BJ (cell line): ENCODE measurements at places on chromosomes 3 and 15.

- DNase-seq: no peak
These were observed 56.0 kb upstream of the LCTL start for GRCh38 chr15:66621491-66622467.

- no peak for DNase-seq
These were observed 444.9 kb upstream of the TBL1XR1 start for GRCh38 chr3:177642042-177642803.

DNA sequence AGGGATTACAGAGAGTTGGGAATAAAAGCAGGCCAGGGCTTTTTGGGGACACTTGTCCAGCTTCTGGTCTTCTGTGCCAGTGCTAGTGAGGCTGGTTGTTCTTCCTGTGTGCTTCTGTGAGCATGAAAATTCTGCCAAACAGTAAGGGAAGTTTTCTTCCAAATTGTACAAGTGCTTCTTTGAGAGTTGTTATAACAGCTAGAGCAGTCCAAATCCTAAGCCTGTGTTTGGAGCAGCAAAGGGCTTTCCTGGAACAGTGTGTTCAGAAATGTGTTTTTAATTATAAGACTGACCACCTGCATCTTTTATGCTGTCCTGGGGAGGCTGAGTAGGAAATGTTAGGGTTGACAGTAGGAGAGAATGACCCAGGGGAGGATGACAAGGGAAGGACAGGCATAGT, 223.0 kb upstream of the P2RY1 start:
- no peak for DNase-seq

GRCh38 chr15:101091080-101092017, 160.5 kb downstream of the CHSY1 start:
- DNase-seq: peak; percentile 71

GRCh38 chr15:67834581-67835296, 5.1 kb downstream of the RNU6-1 start:
- DNase-seq: no peak

DNA sequence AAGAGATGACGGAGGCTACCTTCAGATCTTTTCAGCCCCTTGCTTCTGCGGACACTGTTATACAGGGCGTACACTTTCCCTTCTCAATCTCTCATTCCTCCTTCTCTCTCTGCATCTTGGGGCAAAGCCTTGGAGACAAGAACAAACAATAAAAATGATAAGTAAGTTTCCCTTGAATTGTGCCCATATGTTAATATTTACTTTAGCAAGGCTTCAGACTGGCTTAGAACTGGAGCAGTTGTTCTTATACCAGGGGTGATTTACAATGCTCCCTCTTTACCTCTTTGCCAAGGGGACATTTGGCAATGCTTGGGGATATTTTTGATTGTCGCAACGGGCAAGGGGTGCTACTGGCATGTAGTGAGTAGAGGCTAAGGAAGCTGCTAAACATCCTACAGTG, 29.4 kb downstream of the TIMMDC1 start:
- no peak for DNase-seq

DNA sequence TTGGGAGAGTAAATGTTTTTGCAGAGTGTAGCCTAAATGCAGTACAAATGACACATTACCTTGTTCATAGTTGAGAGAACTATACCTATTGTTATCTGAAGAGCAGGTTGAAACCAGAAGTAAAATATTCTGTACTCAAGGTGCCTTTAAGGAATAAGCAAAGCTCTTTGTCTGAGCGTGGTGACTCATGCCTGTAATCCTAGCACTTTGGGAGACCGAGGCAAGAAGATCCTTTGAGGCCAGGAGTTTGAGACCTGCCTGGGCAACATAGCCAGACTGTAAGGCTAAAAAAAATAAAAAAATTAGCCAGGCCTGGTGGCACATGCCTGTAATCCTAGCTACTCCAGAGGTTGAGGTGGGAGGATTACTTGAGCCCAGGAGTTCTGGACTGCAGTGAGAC, 2.2 kb upstream of the RNF13 start:
- no peak for DNase-seq

GRCh38 chr15:82699726-82700125, 9.9 kb downstream of the AP3B2 start:
- DNase-seq: no peak

DNA sequence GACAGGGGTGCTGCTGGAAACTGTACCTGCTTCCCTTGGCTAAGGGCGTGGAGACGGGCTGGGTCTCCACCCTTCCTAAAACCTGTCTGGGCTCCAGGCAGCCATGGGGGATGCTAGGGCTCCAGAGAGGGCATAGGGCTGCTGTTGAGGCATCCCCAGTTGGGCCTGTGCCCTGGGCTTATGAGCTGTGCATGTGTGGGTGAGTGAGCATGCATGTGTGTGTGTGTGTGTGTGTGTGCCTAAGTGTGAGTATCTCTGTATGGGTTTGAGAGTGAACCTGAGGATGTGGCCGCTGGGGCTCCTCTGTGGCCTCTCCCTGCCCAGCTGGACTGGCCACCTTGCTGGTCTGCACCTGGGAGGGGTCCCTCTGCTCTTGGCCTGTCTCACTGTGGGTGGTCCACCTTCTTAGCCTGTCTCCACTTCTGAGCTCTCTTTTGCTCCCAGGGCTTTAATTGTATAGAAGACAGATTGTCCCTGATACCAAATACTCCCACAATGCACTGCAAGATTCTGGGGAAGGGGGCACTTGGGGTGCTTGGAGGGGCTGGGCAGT, 11.9 kb upstream of the TMEM115 start:
- no peak for DNase-seq

DNA sequence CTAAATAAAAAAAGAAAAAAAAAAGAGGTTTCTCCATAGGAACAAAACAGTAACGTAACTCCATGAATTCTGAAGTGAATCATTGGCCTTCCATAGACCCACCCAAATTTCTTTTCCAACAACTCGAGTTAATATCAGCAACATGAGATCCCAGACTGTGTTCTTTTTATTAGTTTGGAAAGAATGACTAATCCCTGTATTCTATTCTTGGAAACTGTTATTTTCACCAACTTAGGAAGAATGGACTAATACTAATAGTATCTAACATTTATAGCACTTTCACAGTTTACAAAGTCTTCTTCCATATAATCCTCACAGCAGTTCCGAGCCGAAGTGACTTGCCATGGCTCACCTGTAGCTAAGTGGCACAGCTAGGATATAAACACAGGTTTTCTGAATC, 72.7 kb upstream of the SLC4A7 start:
- peak; percentile 94 for DNase-seq

- no peak for DNase-seq
These were observed 55.6 kb downstream of the RASA2 start for GRCh38 chr3:141542202-141542969.

DNA sequence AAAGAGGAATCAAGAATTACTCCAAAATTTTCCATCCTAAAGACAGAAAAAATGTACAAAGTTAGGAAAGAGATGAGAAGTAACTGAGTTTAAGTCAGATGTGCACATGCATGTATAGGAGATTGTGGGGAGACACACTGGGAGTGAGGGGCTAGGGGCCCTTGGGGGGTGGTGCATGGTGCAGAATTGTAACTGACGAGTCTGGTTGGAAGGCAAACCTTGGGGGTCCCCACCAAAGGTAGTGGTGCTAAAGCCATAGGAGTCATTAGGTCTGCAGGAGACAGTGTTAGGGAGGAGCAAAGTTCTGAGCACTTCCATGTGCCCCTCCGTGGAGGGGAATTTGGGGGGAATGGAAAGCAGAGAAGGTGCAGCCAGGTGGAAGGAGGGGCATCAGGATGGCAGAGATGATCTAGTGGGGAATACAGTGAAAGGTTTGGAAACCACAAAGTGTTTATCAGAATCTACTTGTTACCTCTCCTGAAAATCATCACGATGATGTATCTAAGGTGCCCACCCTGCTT, 37.5 kb upstream of the EPHB1 start:
- no peak for DNase-seq

GRCh38 chr3:34056951-34057390, 258.5 kb downstream of the PDCD6IP start:
- no peak for DNase-seq

DNA sequence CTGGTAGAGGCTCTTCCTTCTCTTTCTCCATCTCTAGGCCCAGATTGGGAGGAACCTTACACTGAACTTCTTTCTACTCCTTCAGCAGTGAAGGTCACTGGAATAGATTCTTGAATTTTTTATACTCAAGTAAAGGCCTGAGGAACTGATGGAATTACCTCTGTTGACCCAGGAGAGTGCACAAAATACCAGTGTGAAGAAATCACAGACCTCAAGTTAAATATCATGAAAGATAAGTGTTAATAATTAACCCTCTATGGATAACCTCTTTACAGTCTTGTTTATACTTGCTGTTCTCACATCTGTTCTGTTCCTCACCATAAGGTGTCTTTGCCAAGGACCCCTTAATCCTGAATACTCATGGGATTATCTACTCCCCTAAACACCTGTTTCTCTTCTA, 244.4 kb upstream of the STAC start:
- DNase-seq: no peak

DNA sequence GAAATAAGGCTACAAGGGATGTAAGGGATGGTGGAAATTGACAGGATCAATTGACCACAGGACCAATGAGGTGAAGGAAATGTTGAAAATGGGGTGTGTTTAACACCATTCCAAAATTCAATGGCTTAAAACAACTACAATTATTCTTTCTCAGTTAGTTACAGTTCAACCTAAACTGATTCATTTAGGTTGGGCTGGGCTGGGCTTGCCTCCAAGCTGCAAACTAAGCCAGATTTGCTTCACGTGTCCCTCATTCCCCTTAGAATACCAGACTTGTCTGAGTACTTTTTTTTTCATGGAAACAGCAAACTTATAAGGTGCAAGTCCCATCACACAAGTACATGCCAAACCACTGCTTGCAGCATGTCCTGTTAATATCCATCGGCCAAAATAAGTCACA, 280.1 kb downstream of the NEK10 start:
- no peak for DNase-seq

DNA sequence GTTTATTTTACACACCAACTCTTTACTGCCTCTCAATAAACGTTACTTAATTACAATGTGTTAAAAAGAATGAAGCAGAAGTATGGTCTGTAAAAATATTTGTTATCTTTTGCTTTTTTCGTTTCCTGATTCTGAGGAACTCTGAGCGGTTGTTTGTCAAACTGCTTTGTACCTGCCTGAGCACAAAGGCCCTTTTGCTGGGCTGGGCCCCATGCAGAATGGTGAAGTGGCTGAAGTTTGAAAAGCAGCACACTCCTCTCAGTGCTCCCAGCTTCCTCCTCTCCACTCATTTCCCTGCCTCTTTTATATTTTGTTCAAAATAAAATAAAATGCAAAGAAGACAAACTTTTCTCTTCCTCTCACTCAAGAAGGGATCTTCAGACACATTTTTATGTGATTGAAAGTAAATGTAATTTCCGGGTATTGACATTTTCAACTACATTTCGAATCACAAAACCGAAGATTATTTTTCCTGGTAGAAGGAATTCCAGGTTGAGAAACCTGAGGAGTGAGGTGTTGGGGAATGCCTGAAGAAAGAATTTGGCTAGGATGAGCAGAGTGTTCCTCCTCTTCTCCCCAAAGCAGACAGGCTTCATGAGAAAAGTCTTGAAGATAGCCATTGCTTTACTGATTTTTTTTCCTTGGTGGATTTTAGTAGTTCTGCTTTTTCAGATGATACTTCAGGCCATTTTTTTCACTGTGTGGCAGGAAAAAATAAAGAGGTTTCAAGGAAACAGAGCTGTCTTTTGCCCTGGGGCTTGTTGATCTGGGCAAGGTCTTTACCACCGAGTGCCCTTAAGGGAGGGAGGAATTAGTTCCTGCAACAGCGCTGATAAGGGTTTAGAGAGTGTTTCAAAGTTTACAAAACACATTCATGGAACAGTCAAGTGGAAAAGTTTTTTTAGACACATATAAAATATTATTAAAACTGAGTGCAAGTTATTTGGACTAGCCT, 229.8 kb downstream of the NFKBIZ start:
- no peak for DNase-seq

DNA sequence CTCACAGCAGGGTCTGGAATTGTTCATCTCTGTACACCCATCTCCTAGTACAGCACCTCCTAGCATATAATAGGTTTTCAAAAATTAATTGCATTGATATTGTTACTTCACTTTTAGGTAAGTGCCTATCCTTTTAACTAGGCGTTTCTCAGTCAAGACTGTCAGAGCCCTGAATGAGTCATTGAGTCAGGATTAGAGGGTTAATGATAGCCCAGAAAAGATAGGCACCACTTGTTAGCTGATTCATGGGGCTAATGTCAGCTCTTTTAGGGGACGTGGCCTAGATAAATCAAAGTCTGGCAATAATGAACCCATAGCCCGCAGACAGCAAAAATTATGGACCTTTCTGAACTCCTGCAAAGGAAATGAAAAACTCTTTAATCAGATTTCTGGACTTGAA, 42.9 kb downstream of the TIMP4 start:
- no peak for DNase-seq

DNA sequence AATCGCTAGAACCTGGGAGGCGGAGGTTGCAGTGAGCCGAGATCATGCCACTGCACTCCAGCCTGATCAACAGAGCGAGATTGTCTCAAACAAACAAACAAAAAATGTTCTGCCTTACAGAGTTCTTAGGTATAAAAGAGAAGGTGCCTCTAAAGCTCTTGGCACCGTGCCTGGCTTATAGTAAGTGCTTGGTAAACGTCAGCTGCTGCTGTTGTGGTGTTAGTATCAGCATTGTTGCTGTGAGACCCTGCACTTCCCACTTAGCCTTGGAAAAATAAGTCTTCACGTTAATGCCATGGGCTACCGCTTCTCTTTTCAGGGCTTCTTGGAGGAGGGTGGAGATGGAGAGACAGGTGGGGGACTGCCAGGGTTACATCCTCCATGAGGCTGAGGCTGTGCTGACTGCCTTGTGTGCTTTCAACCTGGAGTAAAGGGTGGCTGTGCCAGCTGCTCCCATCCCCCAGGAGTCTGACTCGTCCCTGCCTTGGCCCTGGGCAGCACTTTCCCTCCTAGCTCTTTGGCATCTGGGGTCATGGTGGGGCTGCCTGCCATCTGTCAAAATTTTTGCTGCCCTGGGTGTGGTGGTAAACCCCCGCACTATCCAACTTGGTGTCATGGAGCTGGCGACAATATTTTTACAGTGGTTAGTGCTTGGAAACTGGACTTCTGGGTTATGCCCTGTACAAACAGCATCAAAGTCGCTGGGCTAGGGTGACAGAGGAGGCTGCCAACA, 17.8 kb downstream of the FLNB start:
- no peak for DNase-seq

GRCh38 chr3:155807823-155808222, 1.7 kb upstream of the C3orf33 start:
- no peak for DNase-seq

DNA sequence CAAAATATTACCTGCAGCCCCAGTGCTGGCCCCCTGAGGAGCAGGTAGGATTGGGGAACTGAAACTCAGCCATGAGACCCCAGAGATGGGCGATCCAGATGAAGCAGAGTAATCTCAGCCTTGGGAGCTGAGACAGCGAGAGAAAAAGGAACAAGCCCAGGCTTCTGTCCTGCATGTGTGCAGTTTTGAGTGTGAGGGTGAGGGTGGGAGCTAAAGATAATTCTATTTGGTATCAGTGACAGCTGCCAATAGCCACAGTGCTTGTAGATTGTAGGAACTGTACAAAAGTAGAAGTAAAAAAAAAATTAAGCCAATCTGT, 5.9 kb downstream of the ATP8B4 start:
- no peak for DNase-seq

- peak; percentile 75 for DNase-seq
These were observed 122.4 kb downstream of the RAP2B start for GRCh38 chr3:153284282-153284938.
